GM23248 (cell line): ENCODE measurements at places on chromosomes 6 and 20. TPM values are rescaled to one million over a fixed set of nuclear protein-coding genes. Genes with fewer than 3 reads are reported as not detected.
A peak's percentile ranks its signal among the peaks of the same experiment; 100 is the strongest.

- DNase-seq, result peak; percentile 3
Observed at GRCh38 chr6:141077355-141078333, 1055.1 kb upstream of the GJE1 start.

Gene CTAGE9
- not detected in 2 replicates for total RNA-seq

GRCh38 chr20:32820698-32821377 lies 1.1 kb downstream of the MAPRE1 start:
- no peak for DNase-seq

DNA sequence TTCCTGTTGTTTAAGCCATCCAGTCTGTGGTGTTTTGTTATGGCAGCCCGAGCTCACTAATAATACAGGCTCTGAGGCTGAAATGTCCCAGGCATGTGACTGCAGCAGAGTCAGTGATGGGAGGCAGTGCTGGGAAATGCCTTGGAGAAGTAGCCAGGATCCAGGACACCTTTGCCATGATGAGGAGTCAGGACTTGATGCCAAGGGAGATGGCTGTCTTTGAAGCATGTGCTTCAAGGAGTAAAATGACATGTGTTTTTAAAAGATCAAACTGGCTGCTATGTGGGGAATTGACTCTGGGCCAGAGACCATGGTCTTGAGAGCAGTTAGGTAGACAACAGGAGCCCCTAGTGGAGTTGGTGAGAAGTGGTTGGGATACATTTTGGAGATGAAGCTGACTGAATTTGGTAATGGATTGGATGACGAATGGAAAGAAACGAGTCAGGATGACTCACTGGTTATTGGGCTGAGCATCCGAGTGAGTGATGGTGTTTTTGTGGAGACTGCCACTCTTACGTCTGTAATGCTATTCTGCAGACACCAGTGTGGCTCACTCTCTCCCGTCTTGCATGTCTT lies 322.2 kb downstream of the PLCB1 start:
- DNase-seq, result peak; percentile 97

- DNase-seq, result no peak
Observed at GRCh38 chr20:16816192-16816591, 68.0 kb downstream of the OTOR start.

Gene OXT
- not detected in 2 replicates for total RNA-seq

Gene ELOVL2
- 0.32 and 0.76 TPM in 2 replicates for total RNA-seq

GRCh38 chr6:131331873-131332781 lies 196.9 kb downstream of the AKAP7 start:
- no peak for DNase-seq

Gene RAB44
- not detected in 2 replicates for total RNA-seq

- peak; percentile 15 for DNase-seq
Observed at GRCh38 chr6:133286765-133287164, 45.6 kb downstream of the EYA4 start.

Gene NT5DC1
- total RNA-seq, result 1.8 and 3.4 TPM in 2 replicates

DNA sequence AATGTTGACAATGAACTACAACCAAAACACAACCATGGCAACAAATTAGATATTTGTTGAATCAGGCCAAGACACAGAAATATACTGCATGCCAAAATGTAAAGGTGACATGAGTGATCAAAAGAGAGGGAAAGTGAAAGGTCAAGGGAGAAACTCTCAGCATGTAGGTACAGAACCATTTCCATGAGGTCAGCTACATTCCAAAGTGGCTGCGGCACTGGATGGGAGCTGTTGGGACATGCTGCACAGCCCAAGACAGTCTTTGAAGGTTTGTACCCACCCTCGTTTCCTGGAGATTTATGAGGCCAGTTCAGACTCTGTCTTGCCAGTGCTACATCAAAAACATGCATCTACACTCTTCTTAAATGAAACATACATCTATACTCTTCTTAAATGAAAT lies 579.9 kb downstream of the BMP2 start:
- no peak for DNase-seq

Gene OR2J1
- total RNA-seq, result not detected in 2 replicates

- no peak for DNase-seq
Observed at GRCh38 chr20:39468703-39469102, 506.6 kb downstream of the DHX35 start.
